Left lung (tissue), 14 donors: ENCODE measurements at places on chromosomes 6 and 20.

DNA sequence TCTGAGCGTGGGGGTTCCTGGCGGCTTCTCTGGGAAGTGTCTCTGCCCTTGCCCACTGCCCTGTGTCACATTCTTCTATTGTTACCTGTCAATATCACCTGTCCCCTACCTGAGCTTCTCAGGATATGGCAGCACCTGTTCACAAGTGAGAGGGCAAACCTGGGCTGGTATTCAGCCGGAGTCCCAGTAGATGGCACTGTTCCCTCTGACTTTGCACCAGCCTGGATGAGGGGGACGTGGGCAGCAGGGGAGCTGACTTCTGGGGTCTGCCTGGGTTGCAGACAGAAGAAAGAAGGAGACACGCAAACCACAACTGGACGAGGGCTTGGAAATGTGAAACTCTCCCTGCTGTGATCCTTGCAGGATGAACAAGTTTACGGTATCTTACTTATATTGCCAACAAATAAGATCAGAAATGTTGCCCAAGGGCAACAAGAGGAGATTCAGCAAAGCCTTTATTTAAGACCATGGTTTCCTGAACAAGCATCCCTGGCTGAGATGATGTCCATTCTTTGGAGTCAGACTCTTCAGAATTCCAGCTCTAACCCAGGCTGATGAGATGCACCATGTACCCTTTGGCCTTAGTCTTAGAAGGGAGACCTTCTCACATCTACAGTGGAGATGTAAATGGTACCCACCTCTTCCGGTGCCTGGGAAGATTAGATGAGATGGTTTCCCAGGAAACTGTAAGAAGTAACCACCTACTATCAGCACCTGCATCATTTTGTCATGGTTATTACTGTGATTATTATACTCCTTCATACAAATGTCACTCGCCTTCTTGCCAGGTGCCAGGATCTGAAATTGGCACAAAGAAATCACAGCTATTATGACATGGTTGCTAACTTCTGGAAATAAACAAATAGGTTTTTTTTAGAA lies 400.0 kb upstream of the CDH4 start:
- no peak for DNase-seq

DNA sequence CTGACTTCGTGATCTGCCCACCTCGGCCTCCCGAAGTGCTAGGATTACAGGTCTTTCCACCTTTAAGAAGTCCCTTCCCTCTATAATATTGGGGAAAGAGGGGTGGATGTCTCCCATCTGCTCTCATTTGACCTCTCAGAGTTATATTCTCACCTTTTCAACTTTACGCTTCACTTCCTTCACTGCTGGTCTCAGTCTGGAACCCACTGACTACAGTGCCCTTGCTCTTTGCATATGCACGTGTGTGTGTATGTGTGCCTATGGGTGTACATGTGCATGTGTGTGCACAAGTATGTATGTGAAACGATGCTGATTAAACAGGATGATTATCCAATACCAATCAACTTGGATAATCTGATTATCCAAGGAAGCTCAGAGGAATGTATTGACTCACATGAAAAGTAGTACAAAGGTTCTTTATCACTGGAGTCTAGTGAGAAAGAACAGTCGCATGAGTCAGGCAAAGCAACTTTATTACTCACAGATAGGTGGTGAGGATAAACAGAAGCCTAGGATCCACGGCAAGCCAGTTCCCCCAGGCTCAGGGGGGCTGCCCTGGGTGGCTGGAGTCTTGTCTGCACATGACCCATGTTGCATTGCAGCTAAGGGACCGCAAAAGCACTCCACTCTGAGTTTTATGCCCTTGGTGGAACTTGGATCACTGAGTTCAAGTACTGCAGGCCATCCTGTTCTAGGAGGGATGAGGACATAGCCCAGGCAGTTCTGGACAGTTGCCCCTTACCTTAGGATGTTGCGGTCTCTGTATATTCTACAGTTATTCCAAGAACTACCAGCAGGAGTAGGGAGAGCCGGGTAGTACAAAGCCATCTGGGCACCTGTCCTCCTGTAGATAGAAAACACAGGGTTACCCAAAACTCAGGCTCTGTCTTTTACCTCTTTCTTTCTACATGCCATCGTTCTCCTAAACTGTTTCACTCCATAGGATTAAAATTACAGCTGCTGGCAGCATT lies 50.9 kb downstream of the SNRNP48 start:
- no peak for DNase-seq

DNA sequence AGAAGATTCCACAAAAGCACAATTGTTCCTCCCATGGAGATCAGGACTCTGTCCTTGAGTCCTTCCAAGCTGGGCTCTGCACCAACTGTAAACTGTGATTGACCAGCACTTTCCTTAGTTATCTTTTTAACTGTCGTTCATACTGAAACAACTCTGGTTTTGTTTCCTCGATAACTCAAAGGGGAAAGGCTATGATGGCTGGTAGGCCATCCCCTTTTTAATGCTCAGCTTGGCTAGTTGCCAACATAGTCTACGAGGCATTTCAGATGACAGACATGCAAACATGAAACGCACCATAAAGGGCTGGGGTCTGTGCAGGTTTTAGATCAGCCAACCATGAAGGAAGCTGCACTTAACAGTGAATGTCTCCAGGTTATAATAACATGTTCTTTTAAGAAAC lies 497.1 kb upstream of the ARID1B start:
- DNase-seq = no peak

GRCh38 chr6:5749016-5749650 lies 257.6 kb downstream of the NRN1 start:
- no peak for DNase-seq

GRCh38 chr6:98824902-98825599 lies 9.3 kb upstream of the POU3F2 start:
- DNase-seq = no peak

- DNase-seq = no peak
Measured at GRCh38 chr6:83311231-83311630, 118.1 kb downstream of the RWDD2A start.

- no peak for DNase-seq
Measured at GRCh38 chr20:38229376-38230252, 30.9 kb downstream of the KIAA1755 start.

DNA sequence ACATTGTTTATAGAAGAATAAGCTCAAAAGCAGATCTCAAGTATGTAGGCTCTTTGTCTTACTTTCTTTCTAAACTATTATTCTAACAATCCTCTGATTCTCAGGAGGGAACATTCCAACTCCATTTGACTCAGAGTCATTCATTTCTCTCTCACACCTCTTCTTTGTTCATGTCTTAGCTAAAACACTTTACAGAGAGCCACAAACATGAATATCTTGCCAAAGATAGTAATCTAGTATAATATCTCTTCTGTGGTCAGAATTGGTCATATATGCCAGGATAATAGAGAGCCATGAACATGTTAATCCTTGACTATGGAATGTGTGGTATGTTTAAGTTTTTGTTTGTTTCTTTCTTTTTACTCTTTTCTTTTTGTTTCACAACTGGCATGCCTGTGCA lies 456.0 kb upstream of the PTCHD4 start:
- no peak for DNase-seq
